Kidney (tissue), 22 donors: ENCODE measurements at places on chromosomes 3 and 15. TPM values are rescaled to one million over a fixed set of nuclear protein-coding genes. Genes with fewer than 3 reads are reported as not detected.

- H3K4me3 ChIP-seq = no peak overlapping the region
- DNase-seq = no peak
- H3K27ac ChIP-seq = peak overlapping the region; percentile 55
- H3K4me1 ChIP-seq = peaks cover 5% of the 10 kb centered on the region
- no peaks in the 10 kb centered on the region for H3K36me3 ChIP-seq
- no peaks in the 10 kb centered on the region for H3K27me3 ChIP-seq
Measured at GRCh38 chr15:64249883-64250575, 87.2 kb upstream of the PPIB start.

DNA sequence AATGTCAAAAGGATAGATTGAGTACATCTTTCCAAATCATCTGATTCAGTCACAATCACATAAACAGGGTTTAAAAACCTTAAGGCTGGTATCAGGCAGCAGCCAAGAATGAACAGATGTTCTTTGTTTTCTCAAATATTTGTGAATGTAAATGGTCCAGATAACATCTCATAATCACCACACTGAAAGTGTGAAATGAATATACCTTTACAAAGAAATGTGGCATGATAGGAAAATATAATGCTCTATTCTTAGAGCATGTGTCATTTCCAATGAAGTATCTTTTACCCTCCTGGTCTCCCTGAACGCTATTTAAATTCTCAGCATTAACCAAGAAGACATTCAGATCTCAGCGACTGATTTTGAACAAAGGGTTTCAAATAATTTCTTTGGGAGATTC lies 8.8 kb upstream of the ACTC1 start:
- DNase-seq = no peak
- H3K4me1 ChIP-seq = no peaks in the 10 kb centered on the region

CCDC39 gene
- 0.60 TPM for total RNA-seq

FGD5 gene
- 40.1 TPM for total RNA-seq
